ENCODE measurements at places on chromosomes 4 and X.
A peak's percentile ranks its signal among the peaks of the same experiment; 100 is the strongest.

DNA sequence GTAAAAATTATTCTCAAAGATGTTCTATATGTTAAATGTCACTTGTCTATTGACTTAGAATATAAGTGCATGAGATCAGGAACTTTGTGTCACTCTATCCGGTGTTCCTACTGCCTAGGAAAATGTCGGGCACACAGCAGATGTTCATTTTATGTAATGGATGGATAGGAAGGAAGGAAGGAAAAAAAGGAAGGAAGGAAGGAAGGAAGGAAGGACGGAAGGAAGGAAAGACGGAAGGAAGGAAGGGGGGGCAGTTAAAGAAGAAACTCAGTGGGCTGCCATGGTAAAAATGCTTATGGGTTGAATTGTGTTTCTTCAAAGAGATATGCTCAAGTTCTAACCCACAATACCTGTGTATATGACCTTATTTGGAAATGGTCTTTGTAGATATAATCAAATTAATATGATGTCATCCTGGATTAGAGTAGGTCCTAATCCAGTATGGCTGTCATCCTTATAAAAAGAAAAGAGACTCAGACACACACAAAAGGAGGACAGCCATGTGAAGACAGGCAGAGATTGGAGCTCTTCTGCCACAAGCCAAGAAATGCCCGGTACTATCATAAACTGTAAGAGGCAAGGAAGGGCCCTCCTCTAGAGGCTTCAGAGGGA is 86.3 kb downstream of the COL25A1 start:
- DNase-seq = no peak

GRCh38 chrX:30971774-30972603 is 82.9 kb upstream of the TAB3 start:
- DNase-seq = peak; percentile 74

DNA sequence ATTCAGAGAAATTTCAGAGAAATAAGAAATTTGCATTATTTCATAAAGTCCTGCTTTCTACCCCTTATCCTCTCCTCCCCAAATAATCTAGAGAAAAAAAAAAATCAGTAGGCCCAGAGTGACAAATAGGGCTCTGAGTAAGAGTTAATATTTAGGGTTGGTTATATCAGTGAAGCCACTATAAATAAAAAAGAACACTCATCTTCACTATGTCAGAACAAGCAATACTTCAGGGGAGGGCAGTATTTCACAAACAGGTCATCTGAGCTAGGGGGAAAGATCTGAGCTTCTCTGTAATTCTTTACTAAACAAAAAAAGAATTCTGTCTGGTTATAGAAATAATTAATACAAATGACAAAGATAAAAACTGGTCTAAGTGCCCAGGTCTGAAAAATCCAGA is 39.4 kb downstream of the PDE5A start:
- DNase-seq = no peak

- no peak for DNase-seq
These were observed 43.2 kb upstream of the RBM47 start for GRCh38 chr4:40672528-40673522.
